ENCODE measurements at places on chromosomes 5 and 9.

GRCh38 chr5:176737746-176738636 lies 72.4 kb upstream of the UNC5A start:
- no peak for DNase-seq

DNA sequence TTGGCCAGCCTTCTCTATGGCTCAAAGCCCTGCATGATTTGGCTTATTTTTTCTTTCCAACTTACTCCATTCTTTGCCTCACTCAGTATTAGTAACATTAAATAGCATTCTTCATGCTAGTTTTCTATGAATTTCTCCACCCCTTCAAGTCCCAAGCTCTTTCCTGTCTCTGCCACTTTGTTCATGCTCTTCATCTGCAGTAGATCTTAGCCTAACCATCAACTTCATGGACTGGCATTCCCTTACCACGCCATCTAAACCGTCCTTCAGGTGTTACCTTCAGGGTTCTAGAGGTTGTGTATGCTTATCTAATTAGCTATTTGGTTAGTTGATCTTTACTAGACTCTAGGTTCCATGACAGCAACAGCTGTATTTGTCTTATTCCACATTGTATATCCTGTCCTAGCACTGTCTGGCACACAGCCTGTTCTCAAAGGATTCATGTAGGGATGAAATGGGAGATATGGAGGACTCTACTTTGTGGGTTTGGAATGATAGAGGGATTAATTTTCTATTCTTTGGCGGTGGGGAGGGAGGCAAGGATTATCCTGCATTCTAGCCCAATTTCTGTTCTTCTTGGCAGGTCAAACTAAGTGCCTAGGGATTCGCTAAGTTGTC lies 26.4 kb downstream of the TMEM167A start:
- no peak for DNase-seq

GRCh38 chr5:159181152-159181551 lies 28.2 kb downstream of the RNF145 start:
- DNase-seq = no peak

DNA sequence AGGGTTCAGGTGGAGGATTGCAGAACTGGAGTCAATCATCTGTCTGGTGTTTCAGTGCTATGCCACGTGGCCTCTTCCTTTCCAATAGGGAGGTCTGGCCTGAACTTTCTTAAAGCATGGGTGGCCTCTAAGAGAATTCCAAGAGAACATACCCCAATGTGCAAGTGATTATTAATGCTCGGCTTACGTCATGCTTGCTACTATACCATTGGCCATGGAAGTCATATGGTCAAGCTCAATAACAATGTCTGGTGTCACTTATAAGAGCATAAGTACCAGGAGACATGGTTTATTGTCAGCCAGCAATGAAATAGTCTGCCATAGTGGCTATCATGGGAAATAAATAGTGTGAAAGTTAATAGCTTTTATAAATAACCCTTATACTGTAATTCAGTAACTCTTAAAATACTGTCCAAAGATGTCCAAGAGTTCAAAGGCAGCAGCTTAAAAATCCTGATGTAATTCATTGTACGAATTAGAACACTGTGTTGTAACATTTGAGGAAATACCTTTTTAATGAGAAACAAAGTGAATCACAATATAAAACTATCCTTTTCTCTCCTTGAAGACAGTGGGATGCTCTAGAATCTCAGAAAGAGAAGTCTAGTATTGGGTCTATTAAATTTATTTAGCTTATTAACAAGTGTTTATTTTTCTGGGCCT lies 355.4 kb upstream of the PRR16 start:
- DNase-seq = no peak

- DNase-seq = no peak
Measured at GRCh38 chr5:94689908-94690307, 71.4 kb downstream of the SLF1 start.

- DNase-seq = no peak
Measured at GRCh38 chr9:38158628-38159027, 89.6 kb upstream of the SHB start.

DNA sequence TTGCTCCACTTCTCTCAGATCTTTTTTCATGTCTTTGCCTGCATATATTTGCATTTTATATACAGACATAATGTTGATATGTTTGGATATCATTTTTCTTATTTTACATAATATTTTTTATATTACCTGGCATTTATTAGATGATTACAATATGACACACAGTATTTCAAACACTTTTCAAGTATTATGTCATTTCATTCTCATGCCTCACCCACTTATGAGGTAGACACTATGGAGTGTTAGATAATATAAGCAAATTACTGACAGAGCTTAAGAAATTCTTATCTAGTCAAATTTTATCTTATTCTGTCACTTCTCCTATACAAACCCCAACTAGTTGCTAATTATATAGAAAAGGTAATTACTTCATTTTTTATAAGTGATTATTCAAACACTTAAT lies 11.1 kb downstream of the LURAP1L start:
- DNase-seq = no peak

DNA sequence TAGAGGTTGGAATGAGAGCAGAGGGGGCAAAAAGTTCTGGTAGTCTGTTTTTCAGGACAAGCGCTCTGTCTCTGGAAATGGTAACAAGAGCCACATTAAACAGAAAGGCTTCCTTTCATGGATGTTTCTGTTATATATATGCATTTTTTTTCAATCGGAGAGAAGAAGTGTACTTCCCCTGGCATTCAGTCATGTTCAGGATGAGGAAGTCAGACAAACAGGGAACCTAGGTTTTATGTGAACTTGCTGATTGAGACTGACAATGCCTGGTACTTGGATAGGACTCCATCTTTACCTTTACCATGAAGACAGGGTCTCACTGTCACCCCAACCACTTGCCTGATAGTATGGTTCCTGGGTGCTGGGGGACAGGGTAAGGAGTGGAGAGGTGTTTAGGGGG lies 30.1 kb upstream of the ZBED3 start:
- DNase-seq = no peak

All from SHP77 treated with DMSO at 0.1 percent for 48 hours (cell line).